Gastrocnemius medialis (tissue), 4 donors: ENCODE measurements at places on chromosomes 2 and 18. TPM values are rescaled to one million over a fixed set of nuclear protein-coding genes. Genes with fewer than 3 reads are reported as not detected.

Gene ERMN
- not detected for total RNA-seq

Gene GRB14
- total RNA-seq = 4.0 TPM

Gene DSG3
- total RNA-seq = not detected

Gene TDRD15
- not detected for total RNA-seq

Gene MROH2A
- not detected for total RNA-seq

Gene UGT1A3
- total RNA-seq = 0.16 TPM

Gene LCT
- not detected for total RNA-seq

Gene RIT2
- total RNA-seq = not detected

Gene CDH2
- 0.51 TPM for total RNA-seq
